ENCODE measurements at places on chromosomes 12 and 14. TPM values are rescaled to one million over a fixed set of nuclear protein-coding genes. Genes with fewer than 3 reads are reported as not detected.

Gene IL26
- not detected for total RNA-seq

Gene SELPLG
- total RNA-seq = not detected

Gene RNASE3
- not detected for total RNA-seq

Gene TRPV4
- not detected for total RNA-seq

Gene DBX2
- not detected for total RNA-seq

Gene PTPRB
- 3.2 TPM for total RNA-seq

Gene PTPRR
- total RNA-seq = 31.0 TPM

Gene TWF1
- 136 TPM for total RNA-seq

Gene AMDHD1
- total RNA-seq = 1.1 TPM

Gene VRTN
- total RNA-seq = 0.03 TPM

Gene TMTC1
- total RNA-seq = 3.2 TPM

Gene TPH2
- not detected for total RNA-seq

Gene TMEM263
- 36.3 TPM for total RNA-seq

All from Caki2 (cell line).